Daoy (cell line): ENCODE measurements at places on chromosomes 4 and X. TPM values are rescaled to one million over a fixed set of nuclear protein-coding genes. Genes with fewer than 3 reads are reported as not detected.

Gene USP17L12
- total RNA-seq, result not detected in 2 replicates

Gene SOWAHB
- total RNA-seq, result not detected in 2 replicates

Gene SSX2B
- 1.5 and 2.6 TPM in 2 replicates for total RNA-seq

Gene STBD1
- total RNA-seq, result 0.57 and 1.8 TPM in 2 replicates

Gene GUCY1B1
- total RNA-seq, result 2.6 and 3.1 TPM in 2 replicates

Gene AKAP14
- not detected in 2 replicates for total RNA-seq
